Stimulated activated CD8-positive, alpha-beta memory T cell treated with anti-CD3 and anti-CD28 coated beads, Interleukin-7, amount 100 ng/mL, for 48 hours (primary cell): ENCODE measurements at places on chromosomes 4 and X.

- DNase-seq = no peak
Measured at GRCh38 chrX:10502961-10503360, 117.4 kb downstream of the MID1 start.

GRCh38 chrX:132652871-132653270 lies 164.0 kb upstream of the MBNL3 start:
- no peak for DNase-seq

DNA sequence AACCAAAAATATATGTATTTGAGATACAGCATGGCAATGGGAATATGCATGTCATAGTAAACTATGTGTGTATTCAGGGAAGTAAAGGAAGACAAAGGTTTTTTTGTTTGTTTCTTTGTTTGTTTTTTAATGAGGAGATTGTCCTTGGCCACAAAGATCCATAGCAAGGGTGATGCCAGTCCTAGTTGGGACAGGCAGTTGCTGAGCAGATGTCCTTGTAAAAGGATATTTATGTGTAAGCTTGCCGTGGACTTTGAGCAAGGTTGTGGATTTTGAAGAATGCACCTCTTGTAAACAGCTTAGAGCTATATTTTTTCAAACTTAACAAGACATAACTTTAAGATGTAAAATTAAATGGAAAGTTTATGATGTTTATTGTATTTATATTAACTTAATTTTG lies 69.9 kb upstream of the GABRE start:
- DNase-seq = no peak

DNA sequence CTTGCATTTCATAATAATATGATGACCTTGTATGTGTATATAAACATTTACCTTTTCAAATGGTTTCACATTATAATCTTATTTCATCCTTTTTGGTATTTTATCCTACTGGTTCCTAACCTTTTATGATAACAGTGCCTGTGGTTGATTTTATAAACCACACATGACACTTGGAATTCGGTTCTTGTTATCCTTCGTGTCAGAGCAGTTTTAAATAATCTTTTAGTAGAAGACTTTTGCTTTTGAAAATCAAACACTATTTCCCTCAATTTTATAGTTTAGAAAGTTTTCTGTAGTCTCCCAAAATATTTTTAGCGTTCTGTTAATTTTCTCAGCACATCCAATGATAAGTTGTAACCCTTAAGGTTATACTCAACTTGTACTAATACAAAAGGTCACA lies 676.8 kb downstream of the RAPGEF2 start:
- no peak for DNase-seq

- DNase-seq = no peak
Measured at GRCh38 chr4:150211016-150211415, 132.8 kb downstream of the DCLK2 start.
